ENCODE measurements at places on chromosomes 2 and 18.

- no peak for DNase-seq
Measured at GRCh38 chr2:120398996-120399888, 53.3 kb downstream of the INHBB start.

GRCh38 chr2:84643991-84644390 lies 127.7 kb downstream of the DNAH6 start:
- no peak for DNase-seq

DNA sequence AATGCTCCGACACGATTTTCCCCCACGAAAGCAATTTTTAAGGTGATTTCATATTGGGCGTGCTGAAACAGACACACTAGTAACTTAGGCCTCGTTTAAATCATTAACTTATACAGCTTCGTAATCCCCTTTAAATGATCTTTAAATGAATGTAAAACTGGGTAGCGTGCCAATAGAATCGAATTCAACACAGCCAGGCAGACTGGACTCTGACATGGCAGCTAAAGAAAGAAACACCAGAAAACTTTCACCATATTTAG lies 2.4 kb upstream of the ID2 start:
- no peak for DNase-seq

DNA sequence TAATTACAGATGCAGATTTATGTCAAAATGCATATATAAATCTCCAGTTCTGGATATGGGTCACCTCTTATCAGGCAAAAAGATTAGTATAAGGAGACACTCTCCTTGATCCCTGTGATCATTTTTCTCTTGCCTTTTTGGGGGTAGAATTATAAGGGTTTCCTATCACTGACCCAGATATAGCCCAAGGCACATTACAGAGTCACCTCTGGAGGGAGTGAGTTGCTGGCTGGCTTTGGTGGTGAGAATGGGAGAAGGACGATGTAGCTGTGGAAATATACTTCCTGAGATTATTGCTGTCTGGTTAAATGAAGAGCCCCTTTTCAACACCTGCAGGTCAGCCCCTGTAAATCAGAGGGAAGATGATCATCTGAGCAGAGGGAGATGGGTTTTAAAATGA lies 418.7 kb downstream of the MTX2 start:
- DNase-seq: no peak

DNA sequence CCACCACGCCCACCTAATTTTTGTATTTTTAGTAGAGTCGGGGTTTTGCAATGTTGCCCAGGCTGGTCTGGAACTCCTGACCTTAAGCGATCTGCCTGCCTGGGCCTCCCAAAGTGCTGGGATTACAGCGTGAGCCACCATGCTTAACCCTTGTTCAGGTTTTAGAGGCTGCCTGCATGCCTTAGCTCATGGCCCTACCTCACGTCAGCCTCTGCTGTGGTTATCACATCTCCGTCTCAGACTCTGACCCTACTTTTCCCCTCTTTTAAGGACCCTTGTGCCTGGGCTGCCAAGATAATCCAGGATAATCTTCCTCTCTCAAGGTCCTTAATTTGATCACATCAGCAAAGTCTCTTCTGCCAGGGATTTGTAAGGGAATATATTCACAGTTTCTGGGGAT lies 98.2 kb upstream of the PMAIP1 start:
- no peak for DNase-seq

All from stimulated activated CD4-positive, alpha-beta T cell treated with anti-CD3 and anti-CD28 coated beads, TNF-alpha, amount 100 ng/mL, for 1 hour (primary cell).